HFF-Myc (cell line): ENCODE measurements at places on chromosomes 5 and 9.

- no peak for DNase-seq
Measured at GRCh38 chr5:79448336-79448735, 65.6 kb downstream of the HOMER1 start.

DNA sequence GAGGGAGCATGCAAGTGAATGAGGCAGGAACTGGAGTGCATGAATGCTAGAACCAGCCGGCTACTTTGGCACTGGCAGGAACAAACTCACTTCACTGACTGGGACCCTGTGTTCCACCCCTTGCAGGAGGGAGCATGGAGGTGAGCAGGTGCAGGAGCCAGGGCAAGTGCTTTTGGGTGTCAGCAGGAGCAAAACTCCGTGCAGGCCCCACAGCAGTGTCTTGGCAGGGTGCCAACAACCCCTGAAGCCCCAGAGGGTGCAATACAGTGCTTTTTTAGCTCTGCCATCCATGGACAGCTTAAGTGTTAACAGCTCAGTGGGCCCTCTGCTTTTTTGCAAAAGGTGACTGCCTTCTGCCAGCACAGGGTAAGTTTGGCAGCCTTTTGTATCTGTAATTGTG lies 245.8 kb upstream of the PCSK5 start:
- DNase-seq = no peak

GRCh38 chr9:120395376-120395775 lies 184.6 kb downstream of the CDK5RAP2 start:
- DNase-seq = no peak

GRCh38 chr9:9100070-9100469 lies 1300.5 kb upstream of the DMAC1 start:
- no peak for DNase-seq

- no peak for DNase-seq
Measured at GRCh38 chr5:110536120-110537115, 190.1 kb downstream of the TMEM232 start.

DNA sequence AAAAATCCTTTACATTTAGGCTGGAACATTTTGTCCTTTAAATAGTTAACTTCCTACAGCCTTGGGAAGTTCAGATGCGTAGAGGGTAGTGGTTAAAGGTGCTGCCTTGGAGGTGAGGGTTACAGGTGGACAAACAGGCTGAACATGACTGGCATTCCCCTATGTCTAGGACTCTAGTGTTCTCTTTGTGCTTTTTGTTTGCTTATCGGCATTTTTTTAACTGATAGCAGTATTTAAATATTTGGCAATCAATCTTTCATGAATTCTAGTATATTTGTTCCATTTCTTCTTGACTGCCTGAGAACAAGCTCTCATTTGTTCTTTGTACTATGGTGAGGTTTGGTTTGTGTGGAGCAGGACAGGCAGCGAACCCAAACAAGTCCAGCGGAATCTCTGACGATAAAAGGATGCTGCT lies 307.6 kb downstream of the CTNND2 start:
- no peak for DNase-seq

GRCh38 chr5:96297290-96297689 lies 135.8 kb downstream of the PCSK1 start:
- peak; percentile 35 for DNase-seq

DNA sequence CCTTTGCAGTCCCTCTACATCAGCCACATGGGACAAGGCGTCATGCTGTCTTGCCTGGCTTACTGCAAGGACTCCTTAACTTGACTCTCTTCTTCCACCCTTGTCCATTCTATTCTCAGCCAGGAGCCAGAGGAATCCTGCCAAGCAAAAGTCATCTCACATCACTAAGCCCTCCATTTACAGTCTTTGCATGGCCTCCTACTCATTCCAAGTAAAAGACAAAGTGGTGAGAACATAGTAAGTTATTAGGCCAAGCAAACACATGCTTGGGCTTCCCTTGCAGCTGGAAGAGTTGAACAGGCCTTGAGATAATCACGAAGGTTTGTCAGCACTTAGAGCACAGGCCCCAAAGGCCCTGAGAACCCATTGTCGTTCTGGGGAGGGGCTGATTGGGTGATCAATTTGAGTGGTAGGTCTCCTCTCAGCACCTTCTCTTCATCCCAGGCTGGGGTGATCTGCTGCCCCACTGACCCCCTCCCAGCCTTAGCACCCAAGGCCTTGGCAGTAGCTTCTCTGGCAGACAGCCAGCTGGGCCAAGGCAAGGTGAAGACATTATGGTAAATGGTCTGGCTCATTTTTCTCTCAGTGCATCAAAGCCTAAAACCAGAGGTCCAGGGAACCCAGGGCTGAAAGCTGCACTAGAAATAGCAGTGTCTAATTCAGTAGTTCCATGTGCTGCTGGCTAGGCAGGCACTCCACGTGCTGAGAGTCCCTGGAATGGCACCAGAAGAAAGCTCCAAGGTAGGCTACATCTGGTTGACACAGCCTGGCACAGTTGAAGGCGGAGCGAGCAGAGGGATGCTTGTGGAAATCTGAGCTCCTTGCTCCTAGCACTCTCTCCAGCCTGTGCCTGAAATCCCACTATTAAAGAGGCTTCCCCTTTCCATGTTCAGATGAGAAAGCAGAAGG lies 121.4 kb downstream of the ASTN2 start:
- DNase-seq = no peak

DNA sequence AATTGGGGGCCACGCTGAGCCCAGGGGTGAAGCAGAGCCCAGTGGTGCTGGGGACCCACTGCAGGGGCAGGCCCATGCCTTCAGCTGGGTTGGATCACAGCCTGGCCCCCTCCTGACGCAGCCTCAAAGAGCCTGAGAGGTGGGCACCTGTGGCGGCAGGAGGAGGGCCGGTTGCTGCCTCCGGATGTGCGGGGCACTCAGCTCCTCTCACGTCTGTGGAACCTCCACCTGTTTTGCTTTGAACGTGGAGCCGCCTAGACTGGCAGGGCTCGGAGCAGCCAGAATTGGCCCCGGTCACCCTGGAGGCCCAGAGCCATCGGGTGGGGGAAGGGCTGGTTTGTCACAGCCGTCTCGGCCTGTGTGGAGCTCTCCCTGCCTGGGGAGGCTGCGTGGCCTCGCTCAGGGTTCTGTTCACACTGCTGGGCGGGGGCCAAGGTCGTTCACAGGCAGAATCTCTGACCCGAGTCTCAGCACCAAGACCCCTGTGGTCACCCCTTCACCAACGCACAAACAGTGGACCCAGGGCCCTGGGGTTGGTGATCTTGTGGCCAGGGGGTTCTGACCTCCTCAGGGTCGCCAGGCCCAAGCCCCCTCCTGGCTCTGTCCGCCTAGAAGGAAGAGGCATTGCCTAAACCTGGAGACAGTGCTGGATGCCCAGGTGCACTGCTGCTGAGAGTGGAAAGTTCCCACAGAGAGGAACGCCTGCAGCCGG lies 9.2 kb upstream of the SLC9A3 start:
- DNase-seq = no peak

- DNase-seq = no peak
Measured at GRCh38 chr9:130487500-130487899, 42.7 kb downstream of the ASS1 start.

DNA sequence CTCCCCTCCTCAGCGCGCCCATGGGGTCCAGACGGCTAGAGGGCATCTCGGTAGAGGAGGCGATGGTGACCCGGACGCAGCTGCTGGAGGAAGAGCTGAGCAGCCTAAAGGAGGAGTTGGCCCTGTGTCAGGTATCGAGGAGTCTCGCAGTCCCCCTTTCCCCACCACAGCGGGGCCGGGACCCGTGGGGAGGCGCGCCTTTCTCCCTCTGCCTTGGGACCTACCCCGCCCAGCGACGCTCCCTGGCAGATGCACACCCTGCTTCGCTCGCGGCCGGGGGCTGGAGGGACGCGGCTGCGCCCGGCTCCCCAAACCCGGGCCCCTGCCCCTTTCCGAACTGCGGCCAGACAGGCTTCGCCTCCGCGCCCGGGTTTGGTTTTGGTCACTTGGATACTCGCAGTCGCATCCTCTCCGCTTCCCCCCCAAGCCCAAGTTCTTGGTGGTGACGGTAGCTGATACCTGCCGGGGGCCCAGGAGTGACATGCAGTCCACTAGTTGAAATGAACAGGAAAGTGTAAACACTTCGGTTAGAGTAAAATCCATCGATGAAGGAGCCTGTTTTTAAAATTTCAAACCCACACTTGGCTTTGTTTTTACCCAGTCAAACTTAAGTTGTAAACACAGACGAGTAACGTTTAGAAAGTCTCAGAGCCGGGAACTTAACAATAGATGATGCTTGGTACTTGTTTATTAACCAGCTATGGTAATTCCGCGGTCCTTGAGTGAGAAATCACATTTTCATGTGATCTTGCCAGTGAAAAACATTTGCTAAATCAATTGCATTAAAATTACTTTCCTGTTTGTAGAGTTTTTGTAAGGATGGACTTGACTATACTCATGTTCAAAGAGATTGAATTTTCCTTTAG lies 688 bp downstream of the CNTLN start:
- DNase-seq = no peak

DNA sequence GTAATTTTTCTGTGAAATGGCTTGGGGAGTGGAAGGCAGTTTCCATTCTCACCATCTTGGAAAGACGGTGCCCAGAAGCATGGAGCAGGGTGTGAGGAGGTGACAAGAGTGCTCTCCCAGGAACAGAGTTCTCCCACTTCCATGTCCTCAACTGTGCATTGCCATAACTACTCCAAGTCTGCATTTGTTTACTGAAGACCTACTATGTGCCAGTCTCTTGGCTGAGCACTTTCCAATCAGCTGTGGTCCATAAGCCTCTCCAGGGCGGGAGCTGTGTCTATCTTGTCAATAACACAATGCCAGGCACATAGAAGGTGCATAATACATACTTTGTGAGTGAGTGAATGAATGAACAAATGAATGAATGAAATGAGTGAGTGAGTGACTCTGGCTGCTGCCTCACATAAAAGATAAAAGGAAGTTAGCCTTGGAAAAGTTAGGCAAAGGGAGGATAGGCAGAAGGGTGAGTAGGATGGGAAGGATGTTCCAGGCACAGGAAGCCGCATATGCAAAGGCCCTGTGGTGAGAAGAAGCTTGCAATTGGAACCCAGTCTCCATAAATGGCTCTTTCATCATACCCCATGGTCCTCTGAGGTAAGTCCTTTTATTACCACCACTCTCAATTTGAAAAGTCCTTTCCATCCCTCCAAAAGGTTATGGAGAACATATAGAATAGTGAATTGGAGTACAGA lies 31.3 kb upstream of the SH3PXD2B start:
- DNase-seq = no peak

DNA sequence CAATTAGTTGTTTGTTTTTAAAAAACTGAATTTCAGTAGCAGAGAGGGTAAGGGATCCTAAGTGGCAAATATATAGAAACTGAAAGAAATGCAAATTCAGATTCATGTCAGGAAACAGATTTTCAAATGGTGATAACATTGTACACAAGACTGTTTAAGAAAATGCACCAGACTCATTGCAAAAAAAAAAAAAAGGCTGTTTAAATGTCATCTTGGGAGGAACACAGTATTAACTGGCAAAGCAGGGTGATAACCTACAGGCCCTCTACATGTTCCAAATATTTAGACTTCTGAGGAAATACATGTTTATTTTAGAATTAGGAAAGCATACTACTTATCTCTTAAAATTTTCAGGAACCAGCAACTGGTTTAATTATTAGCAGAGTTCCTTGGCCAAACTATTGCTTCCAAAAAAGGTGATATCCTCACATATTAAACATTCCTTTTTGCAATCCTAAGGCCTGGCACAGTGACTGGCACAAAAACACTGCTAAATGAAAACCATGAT lies 114.5 kb downstream of the TSSK1B start:
- DNase-seq = no peak

GRCh38 chr5:71894091-71894490 lies 175.0 kb downstream of the CARTPT start:
- no peak for DNase-seq
